IMR-90 (cell line): ENCODE measurements at places on chromosomes 7 and 10. TPM values are rescaled to one million over a fixed set of nuclear protein-coding genes. Genes with fewer than 3 reads are reported as not detected.

C10orf105 gene
- under 0.01 TPM in 1 of 2 replicates, not detected in the other for total RNA-seq

OR6B1 gene
- total RNA-seq, result not detected in 2 replicates

- H3K4me1 ChIP-seq, result no peaks in the 10 kb centered on the region
- no peak overlapping the region for H3K27ac ChIP-seq
- H3K4me3 ChIP-seq, result no peak overlapping the region
- no peak for DNase-seq
- H3K36me3 ChIP-seq, result no peaks in the 10 kb centered on the region
Measured at GRCh38 chr7:67475293-67475692, 478.7 kb downstream of the TYW1 start.

DNA sequence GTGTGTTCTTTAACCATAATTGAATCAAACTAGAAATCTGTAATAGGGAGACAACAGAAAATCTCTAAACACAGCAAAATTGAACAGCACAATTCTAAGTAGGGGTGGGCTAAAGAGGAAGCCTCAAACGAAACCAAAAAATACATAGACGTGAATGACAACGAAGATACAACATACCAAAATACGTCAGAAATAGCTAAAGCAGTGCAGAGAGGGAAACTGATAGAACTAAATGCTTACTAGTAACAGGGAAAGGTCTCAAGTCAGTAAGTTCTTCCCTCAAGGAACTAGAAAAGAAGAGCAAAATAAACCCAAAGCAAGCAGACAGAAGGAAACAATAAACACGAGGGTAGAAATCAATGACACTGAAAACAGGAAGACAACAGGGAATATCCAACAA is 19.1 kb downstream of the RPP38 start:
- H3K4me1 ChIP-seq, result peaks cover 2% of the 10 kb centered on the region
- no peak overlapping the region for H3K4me3 ChIP-seq
- peaks cover 19% of the 10 kb centered on the region for H3K36me3 ChIP-seq
- no peak for DNase-seq
- no peaks in the 10 kb centered on the region for H3K27me3 ChIP-seq
